ENCODE measurements at places on chromosomes 4 and X.

DNA sequence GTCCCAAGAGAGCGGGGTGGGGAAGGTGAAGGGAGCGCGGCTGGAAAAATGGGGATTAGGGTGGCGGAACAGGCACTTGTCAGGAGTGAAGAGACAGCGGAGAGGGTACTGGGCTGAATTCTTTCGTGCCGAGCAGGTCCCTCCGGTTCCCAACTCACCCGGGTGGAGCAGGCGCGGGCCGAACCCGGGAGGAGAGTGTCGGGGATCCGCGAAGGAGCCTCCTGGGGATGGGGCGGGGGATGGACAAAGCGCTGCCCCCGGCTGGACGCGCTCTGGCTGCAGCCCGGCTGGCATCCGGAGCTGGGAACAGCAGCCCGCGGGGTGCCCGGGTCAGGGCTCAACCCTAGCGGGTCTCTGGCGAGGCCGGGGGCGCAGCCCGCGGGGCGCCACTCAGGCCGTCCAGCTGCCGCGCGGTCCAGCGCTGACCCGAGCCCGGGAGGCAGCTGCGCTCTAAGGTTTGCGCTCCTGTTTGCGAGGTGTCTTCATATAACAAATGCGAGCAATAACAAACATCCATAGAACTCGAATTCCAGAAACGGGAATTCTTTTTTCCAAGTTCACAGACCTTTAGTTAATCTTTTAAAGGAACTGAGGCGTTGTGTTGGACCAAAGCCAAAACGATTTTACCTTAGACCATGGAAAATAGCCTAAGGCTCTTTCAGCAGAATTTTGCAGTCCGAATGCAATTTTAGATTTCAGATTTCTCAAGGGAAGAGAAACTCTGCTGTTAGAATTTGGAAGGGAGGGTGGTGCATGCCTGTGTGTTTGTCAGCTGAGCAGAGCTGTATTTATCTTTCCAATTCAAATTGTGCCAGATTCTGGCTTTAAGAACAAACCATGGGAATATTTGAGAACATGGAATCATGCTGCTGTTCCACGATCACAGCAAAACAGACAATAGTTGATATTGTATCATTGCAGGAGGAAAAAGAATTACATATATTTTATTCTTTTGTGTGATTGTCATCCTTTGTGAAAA lies 744 bp downstream of the NPY5R start:
- DNase-seq, result no peak

GRCh38 chr4:20253283-20253734 lies 1.6 kb downstream of the SLIT2 start:
- DNase-seq, result no peak

DNA sequence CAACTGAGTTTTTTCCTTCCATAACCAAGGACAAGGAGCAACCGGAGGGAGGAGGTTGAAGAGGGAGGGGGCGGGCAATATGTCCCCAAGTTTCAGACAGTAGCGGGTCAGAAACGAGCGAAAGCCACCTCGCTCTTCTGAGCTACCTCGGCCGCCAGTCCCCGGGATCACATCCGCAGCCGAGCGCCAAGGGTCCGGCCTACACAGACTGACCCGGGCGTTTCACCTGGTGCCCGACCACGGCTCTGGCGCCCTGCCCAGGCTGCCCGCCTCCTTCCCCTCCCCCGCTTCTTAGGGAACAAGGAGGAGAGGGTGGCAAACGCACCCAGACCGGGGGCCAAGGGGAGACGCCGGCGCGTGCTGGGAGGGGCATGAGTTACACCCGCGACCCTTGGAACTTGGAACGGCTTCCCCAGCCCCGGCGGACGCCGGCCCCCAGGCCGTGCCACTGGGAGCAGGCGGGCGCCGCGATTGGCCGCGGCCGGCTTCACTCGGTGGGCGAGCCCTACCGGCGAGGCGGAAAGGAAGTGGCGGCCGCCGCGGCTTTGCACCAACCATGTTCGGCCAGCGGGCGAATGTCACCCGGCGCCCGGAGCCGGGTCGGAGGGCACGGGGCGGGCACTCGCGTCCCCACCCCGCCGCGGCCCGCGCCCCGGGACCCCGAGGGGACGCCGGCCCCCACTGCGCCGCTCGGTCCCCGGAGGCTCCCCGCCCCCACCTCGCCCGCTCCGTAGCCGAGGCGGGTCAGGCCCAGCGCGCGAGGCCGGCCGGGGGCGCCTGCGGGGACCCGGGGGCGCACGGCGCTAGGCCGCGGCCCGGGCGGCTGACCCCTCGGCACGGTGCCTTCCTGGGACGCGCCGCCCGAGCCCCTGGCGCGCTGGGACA lies 1.5 kb downstream of the IRF2 start:
- peak; percentile 33 for DNase-seq

GRCh38 chrX:30620125-30620524 lies 33.1 kb upstream of the GK start:
- no peak for DNase-seq

GRCh38 chrX:2489446-2490445 lies 11.0 kb downstream of the DHRSX start:
- DNase-seq, result no peak

- no peak for DNase-seq
Measured at GRCh38 chr4:911871-912490, 20.1 kb downstream of the GAK start.

DNA sequence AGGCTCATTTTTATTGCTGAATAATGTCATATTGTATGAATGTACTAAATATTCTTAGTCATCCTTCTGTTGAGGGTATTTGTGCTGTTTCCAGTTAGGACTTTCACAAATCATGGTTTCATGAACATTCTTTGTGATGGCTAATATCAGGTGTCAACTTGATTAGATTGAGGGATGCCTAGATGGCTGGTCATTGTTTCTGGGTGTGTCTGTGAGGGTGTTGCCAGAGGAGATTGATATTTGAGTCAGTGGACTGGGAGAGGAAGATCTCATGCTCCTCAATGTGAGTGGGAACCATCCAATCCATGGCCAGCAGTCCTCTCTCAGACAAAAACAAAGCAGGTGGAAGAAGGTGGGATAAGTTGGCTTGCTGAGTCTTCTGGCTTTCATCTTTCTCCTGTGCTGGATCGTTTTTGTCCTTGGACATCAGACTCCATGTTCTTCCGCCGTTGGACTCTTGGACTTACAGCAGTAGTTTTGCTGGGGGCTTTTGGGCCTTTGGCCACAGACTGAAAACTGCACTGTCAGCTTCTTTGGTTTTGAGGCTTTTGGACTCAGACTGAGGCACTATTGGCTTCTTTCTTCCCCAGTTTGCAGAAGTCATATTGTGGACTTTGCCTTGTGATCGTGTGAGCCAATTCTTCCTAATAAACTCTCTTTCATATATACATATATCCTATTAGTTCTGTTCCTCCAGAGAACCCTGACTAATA lies 11.9 kb upstream of the HS3ST1 start:
- no peak for DNase-seq

GRCh38 chr4:162061214-162061613 lies 102.6 kb downstream of the FSTL5 start:
- DNase-seq, result no peak

DNA sequence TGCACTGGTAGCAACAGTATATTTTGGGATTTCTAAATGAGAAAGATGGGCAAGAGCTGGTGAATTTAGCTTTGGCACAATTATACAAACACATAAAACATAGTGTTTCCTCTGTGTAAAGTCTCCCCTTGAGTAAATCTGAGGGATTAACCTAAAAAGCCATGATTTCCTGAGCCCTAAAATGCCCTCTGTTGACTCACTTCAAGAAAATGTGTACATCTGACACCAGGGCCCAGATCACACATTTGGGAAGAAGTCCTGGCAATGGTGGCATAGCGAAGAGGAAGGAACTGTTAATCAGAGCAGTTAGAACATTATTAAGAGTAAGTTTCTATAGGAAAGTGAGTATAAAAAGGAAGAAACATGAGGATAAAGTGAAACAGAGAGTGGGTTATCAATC lies 338.5 kb downstream of the SPOCK3 start:
- no peak for DNase-seq

DNA sequence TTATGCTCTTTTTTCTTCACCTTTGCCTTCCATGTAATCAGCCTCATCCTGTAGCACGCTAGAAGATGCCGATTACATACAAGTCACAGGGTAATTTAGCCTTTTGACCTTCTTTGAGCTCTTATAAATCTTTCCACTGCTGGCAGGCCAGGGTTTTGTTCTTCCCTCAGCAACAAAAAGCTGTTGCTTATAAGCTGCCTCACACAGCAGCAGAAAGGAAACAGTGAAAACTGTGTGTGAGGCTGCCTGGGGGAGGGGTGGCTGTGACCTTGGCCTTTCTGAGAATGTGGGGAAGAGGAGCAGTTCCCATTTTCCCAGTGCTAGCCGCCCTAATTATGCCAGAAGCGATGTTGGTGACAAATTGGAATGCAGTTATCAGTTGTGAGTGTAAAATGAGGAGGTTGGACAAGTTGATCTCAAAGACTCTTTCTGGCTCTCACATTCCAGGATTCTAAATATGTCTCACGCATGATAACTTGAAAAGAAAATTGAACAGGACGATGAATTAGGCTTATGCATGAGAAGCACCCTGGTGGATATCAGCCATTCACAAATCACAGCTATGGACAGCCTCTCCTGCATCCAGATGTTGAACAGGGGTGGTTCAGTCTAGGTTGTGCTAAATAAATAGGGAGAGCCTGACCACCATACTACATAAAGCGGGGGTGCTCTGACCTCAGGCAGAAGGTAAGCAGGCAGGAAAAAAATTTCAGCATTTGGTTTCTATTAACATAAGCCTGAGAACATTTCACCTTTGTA lies 25.7 kb downstream of the SLITRK2 start:
- DNase-seq, result no peak

GRCh38 chrX:7412840-7413239 lies 264.9 kb upstream of the PUDP start:
- no peak for DNase-seq

DNA sequence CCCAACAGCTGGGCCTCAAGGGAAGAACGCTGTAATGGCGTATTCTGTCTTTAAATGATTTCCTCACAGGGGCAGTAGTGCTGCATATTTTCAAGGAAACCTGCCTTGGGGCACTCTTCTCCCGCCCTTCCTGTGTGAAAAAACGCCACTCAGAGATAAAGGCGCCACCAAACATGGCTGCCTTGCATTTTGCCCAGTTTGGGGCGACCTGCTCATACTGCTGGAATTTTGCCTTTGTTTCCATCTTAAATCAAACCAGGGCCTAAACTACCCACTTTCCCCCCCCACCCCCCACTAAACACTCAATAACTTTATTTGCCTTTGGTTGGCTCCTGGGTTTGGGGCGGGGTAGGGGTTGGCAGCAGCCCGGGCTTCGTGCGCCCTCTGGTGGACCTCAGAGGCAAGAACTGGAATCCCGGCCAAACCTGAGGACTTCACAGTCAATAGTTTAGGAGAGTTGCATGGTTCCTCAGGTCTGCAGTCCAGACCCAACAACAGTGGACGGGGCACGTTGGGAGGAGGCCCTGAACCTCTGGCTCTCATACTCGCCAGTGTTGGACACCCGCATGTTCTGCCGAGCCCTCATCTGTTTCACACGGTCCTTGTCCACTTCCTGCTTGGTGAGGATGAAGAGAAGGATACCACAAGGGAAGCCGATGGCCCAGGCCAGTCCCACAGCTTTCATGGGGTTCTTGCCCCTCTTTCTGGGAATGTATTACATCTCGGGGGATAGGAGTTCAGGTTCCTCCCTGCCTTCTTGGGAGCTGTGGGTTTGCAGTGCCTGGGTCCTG lies 220.1 kb upstream of the STK26 start:
- DNase-seq, result no peak

GRCh38 chrX:72142094-72142793 lies 10.5 kb upstream of the RTL5 start:
- DNase-seq, result no peak

GRCh38 chrX:107429090-107429489 lies 20.4 kb upstream of the FRMPD3 start:
- no peak for DNase-seq

GRCh38 chr4:110268352-110268751 lies 69.9 kb upstream of the ELOVL6 start:
- no peak for DNase-seq

- no peak for DNase-seq
Measured at GRCh38 chr4:24889991-24890390, 22.9 kb downstream of the CCDC149 start.

DNA sequence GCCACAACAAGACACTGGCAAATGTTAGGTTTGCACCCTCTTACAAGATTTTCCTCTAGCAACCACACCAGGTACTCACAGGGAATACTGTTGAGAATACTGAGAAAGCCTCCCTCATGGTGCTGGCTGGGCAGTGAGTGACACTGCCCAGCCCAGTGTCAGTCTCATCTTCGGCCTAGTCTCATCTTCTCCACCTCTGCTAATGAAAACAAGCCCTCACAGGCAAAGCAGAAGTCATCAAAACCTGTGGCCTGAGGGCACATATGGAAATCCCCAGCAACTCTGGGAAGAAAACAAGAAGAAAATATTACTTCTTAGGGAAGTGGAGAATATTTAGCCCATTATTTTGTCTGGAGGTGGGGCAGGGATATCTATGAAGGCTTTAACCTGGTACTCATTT lies 7.9 kb upstream of the ADAM29 start:
- no peak for DNase-seq

DNA sequence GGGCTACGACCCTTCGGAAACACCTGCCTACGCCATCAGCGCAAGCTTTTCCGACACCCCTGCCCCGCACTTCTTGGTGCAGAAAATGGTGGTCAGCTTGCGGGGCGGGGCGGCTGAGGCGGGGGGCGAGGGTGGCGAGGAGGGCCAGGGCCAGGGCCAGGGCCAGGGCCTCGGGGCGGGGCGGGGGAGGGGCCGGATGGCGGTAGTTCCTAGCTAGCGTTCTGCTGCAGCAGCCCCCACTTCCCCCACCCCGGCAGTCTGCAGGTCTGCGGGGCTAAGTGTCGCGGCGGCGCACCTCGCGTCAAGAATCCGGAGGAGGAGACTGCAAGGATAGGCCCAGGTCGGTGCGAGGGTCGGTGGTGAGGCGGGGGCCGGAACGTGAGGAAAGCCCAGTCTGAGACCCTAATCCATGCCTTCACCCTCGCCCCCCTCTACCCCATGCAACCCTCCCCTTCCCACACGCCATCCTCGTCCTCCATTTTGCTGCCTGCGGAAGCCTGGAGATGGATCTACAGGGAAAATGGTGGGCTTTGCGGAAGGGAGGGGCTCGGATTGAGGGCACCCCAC lies 600 bp downstream of the BEX4 start:
- DNase-seq, result peak; percentile 3

DNA sequence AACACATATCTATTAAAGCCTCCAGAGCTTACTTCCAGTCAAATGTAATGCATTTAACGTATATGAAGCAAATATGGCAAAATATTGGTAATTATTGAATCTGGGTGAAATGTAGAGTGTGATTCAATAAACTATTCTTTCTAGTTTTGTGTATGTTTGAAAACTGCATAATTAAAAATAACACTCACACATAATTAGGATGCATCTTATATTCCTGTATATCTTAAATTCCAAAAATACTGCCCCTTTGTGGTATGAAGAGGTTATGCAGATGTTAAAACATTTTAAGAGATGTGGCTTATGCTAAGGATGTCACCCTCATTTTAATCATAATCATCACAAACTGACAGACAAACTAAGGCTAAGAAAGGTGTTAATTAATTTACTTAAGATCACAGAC lies 182.9 kb downstream of the COX18 start:
- DNase-seq, result no peak

- DNase-seq, result no peak
Measured at GRCh38 chrX:153766098-153766817, 2.2 kb downstream of the PLXNB3 start.

All from HuH-7.5 (cell line).